ENCODE measurements at places on chromosomes 3 and 15.

GRCh38 chr3:13463618-13464400 lies 16.3 kb upstream of the HDAC11 start:
- no peak for DNase-seq

DNA sequence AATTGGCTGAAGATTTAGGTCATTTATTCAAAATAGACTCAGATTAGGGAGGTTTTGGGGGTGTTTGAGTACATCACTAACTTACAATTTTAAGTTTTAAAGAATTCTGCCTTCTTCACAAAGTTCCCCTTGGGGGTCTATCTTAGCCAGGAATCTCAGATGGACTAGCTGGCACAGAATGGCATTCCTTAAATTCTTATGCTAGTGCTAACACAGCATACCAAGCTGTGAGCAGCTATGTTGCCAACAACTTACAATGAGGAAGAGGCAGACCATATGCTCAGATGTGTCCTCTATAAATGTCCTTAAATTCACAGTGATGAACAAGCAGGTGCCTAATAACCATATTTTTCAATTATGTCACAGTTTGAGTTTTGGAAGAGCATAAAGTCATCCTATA lies 60.9 kb upstream of the NPHP3 start:
- no peak for DNase-seq

- no peak for DNase-seq
These were observed 25.5 kb downstream of the B3GNT5 start for GRCh38 chr3:183278479-183279088.

- no peak for DNase-seq
These were observed 35.3 kb upstream of the FBN1 start for GRCh38 chr15:48680841-48681240.

DNA sequence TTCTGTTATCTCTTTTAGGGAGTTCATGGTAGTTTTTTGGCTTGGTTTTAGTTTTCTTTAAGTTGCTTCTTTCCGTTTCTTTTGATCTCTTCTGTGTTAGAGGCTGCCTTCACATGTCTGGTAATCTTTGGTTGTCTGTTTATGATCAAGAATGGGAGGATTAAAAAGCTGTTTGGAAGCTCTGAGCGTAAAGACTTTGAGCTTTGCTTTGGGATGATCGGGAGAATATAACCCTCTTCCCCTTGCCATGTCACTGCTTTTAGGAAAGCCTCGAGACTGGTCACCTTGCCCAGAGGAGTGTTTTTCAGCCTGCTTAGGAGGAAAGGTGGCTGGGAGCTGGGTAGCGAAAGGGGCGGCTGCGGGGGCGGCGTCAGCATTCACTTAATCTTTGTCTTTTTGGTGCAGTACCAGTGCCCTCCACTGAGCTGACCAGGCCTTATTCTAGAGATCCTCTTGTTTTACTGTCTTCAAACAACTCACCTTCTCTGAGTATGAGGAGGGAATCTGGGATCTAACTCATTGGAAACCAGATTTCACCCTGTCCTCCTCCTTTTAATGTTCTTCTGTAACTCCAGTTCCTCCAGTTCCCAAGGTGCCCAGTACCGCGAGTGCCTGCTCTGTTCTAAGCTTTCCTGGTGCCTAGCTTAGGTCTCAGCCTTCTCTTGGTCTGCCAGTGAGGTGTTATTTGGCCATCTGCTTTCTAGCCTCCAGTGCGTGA lies 15.5 kb downstream of the TATDN2 start:
- peak; percentile 43 for DNase-seq

DNA sequence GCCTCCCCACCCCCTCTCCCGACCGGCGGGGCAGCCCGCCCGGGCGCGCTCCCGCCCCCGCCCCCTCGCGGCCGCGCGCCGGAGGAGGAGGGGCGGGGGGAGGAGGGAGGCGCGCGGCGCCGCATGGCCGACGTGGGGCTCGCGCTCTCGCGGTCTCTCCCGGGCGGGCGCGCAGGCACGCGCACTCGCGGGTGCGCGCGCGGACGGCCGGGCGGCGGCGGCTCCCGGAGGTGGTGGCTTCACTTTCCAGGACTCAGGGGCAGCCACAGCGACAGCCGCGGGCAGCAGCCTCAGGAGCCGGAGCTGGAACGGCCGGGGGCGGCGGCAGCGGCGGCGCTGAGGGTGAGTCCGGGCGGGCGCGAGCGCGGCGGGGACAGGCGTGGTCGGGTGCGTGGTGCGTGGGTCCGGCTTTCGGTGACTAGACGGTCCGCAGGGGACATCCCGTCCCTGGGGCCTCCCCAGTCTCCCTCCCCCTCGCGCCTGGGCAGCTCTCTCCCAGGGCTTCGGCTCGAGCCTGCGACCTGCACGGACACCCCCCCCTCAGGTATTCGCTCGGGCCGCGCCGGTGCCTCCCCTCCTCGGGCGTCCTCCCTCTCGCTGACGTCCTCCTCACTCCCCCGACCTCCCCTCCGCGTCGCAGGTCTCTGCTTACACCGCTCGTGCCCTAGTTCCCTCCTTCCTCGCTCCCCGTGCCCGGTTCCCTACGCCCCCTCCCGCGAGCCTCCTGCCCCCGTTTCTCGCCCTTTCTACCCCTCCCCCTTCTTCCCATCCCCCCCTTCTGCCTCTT lies at the start of gene UBE2E2:
Gene UBE2E2, plus strand, starts transcription at position 407 of the 787 bp plus-strand sequence.
- DNase-seq: no peak

- no peak for DNase-seq
These were observed 6.9 kb upstream of the CA12 start for GRCh38 chr15:63388511-63388910.

GRCh38 chr3:46495901-46496456 lies 1.8 kb upstream of the RTP3 start:
- no peak for DNase-seq

DNA sequence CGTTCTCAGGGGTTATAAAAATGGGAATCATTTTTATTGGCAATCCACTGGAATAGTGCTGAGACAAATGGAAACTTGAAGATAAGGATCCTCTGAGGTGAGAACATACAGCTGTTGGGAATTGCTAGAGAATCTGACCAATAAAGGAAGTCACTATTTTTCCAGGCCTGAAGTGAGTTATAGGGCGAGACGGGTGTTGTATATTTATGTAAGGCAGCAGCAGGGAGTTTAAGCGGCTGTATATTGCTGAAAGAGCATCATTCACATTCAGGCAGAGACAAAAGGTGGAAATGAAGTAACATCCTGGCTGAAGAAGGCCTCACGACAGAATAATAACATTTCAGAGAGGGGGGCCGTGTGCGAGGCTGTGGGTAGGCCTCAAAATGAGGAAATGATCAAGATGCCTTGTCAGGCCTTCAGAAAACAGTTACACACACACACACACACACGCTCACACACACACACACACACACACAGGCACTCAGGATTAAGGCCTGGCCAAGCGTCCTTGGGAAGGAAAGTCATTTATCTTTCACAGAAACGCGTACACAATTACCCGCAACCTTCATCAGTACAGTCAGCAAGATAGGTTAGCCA lies 964.9 kb upstream of the NR2F2 start:
- DNase-seq: no peak

DNA sequence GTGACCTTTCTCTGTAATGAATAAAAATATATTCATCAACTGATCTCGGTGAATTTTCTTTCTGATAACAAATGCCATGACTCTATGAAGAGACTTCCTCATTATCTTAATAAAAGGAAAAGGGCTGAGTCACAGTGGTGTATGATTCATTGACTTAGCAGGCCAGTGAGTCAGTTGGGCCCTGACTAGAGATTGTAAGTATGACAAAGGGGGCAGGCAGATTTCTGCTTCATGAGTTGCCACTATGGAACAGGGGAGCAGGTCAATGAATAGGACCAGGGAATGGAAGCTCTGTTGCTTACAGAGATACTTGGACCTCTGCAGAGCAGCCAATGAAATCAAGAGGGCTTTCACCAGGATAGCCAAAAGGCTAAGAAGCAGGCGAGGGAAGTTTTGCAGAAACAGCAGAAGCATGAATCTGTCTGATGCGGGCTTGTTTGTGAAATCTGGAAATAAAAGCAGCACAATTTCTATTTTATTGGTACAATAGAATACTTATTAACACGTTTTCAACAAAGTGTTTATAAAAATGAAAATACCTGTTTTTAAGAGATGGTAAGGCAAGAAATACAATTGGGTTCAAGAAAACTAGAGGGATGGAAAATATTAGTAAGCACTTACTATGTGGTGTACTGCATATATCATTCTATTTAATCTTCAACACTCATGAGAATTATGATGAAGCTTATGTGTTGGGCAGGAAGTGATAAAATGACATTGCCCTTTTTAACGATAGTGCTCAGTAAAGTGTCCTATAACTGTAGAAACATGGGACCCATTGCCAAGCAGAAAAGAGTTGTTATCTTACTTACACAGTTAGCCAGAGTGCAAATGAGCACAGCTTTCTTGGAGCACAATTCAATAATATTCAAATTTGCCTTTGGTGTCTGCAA lies 169.8 kb upstream of the MYRIP start:
- DNase-seq: no peak

DNA sequence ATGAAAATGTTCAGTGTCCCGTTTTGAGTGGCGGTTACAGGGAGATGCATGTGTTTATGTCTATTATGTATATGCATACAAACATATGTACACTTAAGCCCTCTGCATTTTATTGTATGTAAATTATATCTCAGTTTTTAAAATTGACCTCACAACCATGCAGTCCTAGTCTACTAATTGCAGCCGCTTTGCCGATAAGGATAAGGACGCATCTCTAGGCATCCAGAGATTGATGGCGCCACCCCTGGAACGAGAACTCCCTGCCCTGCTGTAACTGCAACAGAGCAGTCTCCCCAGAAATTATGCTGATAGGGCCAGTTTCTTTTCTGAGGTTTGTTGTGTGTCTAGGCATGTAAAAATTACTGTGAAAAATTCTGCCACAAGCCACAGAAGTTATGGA lies 40.4 kb upstream of the TUBGCP5 start:
- DNase-seq: no peak

GRCh38 chr15:36429707-36430106 lies 149.7 kb upstream of the CDIN1 start:
- DNase-seq: no peak

DNA sequence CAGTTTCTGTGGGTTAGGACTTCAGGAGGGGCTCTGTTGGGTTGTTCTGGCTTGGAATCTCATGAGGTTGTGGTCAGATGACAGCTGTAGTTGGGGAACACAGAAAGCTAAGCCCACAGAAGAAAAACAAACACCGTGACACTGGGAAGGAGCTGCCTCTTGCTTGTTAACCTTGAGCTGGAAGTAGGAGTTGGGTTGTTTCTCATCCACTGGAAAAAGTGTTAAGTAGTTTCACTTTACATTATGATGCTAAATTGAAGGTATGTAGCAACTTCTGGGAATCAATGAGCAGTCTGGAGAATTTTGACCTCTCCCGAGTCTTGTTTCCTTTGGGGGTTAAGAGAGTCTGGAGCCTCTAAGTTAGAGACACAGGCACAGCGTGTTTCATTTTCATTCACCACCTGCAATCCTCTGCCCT lies 20.4 kb downstream of the HACD3 start:
- DNase-seq: no peak

DNA sequence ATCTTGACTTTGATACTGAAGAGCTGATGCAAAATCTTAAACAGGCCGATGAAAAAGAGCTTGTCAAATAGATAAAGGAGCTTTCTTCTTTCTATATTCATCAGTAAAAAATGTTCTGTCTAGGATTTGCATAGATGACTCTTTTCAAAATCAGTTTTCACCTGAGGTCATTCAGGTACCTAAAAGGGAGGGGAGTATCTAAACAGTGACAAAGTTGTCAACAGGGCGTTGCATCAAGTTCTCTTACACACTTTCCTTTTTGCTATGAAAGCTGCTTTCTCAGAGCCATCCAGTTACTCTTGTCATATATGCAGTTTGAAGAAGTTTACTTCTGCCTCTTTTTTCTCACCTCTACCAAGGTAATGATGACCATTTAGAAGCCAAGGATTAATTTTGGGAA lies 60.0 kb downstream of the AKAP13 start:
- DNase-seq: no peak

DNA sequence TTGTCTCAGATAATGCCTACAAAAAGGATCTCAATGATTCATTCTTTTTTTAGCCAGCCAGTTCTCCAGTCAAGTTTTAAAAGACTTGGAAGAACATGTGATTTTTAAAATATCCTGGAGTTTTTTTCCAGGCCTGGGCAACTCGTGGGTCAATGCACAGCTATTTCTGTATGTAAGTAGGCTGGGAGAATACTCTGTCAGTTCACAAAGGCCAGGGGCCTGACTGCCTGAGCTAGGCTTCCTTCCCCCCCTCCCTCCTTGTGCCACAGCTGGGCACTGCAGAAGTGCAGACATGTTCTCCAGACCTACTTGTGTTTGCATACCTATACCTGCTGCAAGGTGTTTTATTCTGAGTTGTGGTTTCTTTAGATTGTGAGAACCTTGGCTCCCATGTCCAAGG lies 43.7 kb downstream of the CTDSPL start:
- no peak for DNase-seq

- DNase-seq: no peak
These were observed 81.7 kb downstream of the CCNL1 start for GRCh38 chr3:157078131-157078810.

- DNase-seq: no peak
These were observed 1.1 kb upstream of the BCL2L10 start for GRCh38 chr15:52113708-52114107.

- DNase-seq: no peak
These were observed 220.9 kb upstream of the SUCLG2 start for GRCh38 chr3:67875338-67875737.

- no peak for DNase-seq
These were observed 150.7 kb downstream of the FNDC3B start for GRCh38 chr3:172189987-172190603.

- no peak for DNase-seq
These were observed 82.9 kb downstream of the FAM43A start for GRCh38 chr3:194768586-194768985.

GRCh38 chr3:135192929-135193328 lies 397.9 kb downstream of the EPHB1 start:
- DNase-seq: no peak

- DNase-seq: no peak
These were observed 503 bp downstream of the HLTF start for GRCh38 chr3:149085828-149086231.

DNA sequence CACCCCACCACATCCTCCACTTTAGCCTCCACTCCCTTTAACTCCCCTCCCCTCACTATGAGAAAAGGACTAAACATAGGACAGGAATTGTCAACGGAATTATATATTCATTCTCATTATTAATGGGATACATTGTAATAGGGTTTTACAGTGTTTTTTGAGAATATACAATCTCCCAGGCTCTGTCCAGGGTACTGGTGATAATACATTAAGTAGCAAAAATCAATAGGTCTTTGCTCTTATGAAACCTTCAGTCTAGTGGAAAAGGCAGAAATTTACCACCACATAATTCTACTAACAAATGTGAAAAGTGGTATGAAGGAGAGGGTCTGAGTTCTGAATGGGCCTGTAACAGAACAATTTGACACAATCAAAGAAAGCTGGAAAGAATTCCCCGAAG lies 28.2 kb upstream of the IGSF11 start:
- DNase-seq: no peak

GRCh38 chr3:72625602-72626337 lies 222.5 kb downstream of the SHQ1 start:
- DNase-seq: no peak

GRCh38 chr15:66822114-66822513 lies 120.1 kb downstream of the SMAD6 start:
- no peak for DNase-seq

All from T-helper 22 cell (primary cell).